ENCODE measurements at places on chromosomes 3 and 15.

- DNase-seq = no peak
These were observed 128.6 kb upstream of the CBLB start for GRCh38 chr3:105997466-105997799.

DNA sequence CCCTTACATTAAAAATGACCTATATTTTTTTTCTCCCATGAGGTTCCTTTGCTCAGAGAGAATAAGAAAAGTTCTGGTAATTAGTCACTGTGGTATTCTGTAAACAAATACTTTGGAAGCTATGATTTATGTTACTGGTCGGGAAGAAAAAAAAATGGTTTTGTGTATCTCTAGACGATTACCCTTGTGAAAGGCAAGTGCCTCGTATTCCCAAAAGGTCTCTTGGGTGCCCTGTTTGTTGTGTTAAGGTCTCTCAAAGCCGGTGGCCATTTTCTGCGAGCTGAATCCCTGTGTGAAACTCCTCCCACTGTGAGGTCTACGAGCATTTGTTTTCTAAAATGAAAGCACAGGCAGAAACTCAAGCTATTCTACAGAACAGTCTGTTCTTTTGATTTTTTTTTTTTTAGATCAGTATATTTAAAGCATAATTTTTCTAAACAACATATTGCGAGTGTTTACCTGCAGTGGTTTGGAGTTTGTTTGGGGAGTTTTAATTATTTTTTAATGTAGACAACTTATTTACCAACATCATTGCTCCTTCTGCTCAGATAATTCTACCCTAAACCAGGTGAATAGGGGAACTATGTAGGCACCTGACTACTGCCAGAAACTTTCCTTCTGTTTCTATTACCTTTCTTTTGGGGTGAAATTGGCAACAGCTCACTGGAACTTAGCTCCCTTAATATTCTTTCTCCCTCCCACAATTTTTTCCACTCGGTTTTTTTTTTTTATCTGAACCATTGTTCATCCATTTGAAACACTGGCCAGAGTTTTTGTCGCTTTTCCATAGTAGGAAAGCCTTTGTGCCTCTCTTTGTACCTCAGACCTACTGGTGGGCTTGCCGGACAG is 44.0 kb downstream of the ZBTB38 start:
- no peak for DNase-seq

- DNase-seq = no peak
These were observed 38.5 kb downstream of the C3orf62 start for GRCh38 chr3:49238274-49239127.

GRCh38 chr3:25423780-25424588 is 4.1 kb upstream of the RARB start:
- no peak for DNase-seq

DNA sequence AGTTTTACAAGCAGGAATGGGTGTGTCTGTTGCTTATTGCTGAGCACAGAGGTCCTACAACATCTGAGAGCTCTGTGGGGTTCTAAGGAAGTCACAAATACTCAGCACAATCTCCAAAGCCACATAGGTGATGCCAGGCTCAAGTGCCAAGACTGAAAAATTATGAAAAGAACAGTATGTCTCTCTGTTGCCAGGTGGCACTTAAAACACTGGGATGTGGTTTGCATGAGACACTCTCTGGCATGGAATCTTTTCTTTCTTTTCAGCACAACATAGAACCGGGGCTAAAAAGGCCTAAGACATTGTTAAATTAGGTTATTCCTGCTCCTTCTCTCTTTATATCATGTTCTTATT is 127.3 kb upstream of the PRICKLE2 start:
- DNase-seq = no peak

GRCh38 chr3:49724586-49724985 is 835 bp upstream of the GMPPB start:
- DNase-seq = no peak

DNA sequence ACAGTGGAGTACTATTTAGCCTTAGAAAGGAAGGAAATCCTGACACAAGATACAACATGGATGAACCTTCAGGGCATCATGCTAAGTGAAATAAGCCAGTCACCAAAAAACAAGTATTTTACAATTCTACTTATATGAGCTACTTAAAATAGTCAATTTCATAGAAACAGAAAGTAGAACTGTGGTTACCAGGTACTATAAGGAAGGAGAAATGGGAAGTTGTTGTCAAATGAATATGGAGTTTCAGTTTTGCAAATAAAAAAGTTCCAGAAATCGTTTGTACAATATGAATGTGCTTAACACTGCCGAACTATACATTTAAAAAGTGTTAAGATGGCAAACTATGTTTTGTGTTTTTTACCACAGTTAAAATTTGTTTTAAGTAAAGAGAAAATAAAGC is 26.8 kb downstream of the TRANK1 start:
- no peak for DNase-seq

- DNase-seq = no peak
These were observed 228.8 kb upstream of the P2RY1 start for GRCh38 chr3:152606146-152606545.

- DNase-seq = no peak
These were observed 18.3 kb downstream of the CPB1 start for GRCh38 chr3:148845756-148846395.

- DNase-seq = no peak
These were observed 73.6 kb downstream of the ETV5 start for GRCh38 chr3:186035277-186035676.

DNA sequence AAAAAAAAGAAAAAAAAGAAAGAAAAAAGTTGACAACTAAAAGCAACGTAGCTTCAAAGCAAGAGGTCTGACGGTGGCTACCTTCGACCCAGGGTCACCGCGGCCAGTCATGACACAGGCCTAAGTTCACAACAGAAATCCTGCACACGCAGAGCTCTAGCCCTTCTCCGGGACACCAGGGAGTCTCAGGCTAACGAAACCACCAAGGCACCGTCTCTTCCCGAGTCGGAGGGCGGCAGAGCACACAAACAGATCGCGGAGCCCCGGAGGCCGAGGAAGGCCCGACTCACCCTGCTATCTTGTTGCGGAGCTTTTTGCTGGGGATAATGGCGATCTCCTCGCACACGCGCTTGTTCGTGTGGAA is 584 bp downstream of the RPS17 start:
- DNase-seq = no peak

DNA sequence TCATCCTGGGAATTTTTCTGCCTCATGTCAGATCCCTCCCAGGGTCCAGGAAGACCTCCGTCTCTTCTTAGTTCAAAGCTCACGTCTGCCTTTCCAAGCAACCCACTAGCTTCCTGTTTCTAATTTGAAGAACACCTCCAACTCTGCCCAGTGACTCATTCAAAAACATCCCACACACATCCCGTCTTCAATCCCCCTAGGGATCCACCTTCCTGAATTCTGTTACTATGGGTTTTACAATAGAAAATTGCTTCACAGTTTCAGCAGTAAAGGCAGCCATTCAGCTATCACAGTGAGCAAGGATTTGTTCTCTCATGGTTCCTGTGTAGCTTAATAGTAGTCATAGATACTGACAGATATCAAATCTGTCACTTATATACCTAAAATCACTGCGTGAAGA is 308.3 kb upstream of the CCDC54 start:
- DNase-seq = no peak

- no peak for DNase-seq
These were observed 37.2 kb downstream of the CCDC54 start for GRCh38 chr3:107414325-107414964.

- DNase-seq = no peak
These were observed 272.8 kb upstream of the RORA start for GRCh38 chr15:61501815-61502389.

DNA sequence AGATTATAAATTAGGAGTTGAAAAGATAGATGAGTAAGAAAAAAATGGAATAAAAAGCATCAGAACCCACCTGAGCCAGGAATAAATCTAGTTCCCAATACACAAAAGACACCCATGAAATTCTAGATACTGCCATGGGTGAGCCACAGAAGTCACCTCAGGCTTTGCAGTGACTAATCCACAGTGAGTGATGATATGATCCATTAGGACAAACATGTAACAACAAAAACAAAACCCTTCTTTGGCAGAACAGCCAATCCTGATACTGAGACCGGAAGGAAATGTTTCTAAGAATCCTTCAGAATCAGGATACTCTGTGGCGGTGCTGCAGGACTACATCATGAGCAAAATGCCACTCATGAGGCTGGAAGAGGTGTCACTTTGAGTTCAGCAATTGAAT is 15.0 kb upstream of the MINDY4B start:
- DNase-seq = no peak

GRCh38 chr3:123816673-123817207 is 67.4 kb downstream of the MYLK start:
- no peak for DNase-seq

- no peak for DNase-seq
These were observed 44.1 kb upstream of the UMPS start for GRCh38 chr3:124686028-124686670.

- no peak for DNase-seq
These were observed 220.0 kb upstream of the UBE2E2 start for GRCh38 chr3:22982981-22983587.
